NCI-H226 (cell line): ENCODE measurements at places on chromosomes 5 and 9.
A peak's percentile ranks its signal among the peaks of the same experiment; 100 is the strongest.

DNA sequence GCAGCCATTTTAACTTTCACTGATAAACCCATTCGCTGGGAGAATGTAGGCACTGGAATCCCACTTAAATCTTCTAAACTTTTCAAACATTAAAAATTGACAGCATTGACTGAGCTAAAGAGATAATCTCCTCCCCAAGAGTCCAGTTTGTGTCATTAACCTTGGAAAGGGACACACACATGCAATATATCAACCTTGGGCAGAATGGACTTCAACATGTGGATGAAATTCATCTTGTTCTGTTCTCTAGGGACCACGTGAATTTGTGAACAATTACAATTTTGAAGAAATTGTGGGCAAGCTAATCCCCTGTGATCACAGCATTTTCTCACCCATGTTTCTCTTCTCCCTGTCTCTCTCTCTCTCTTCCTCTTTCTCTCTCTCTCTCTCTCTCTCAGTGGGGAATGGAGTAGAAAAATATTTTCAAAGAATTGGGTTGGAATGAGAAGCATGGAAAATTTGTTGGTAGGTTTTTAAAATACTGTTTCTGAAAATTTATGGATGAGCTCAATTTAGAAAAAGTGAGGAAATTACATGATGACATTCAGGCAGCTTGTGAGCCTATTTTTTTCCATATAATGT is 553.7 kb downstream of the EBF1 start:
- no peak for DNase-seq

GRCh38 chr5:153157156-153157555 is 333.3 kb upstream of the GRIA1 start:
- no peak for DNase-seq

DNA sequence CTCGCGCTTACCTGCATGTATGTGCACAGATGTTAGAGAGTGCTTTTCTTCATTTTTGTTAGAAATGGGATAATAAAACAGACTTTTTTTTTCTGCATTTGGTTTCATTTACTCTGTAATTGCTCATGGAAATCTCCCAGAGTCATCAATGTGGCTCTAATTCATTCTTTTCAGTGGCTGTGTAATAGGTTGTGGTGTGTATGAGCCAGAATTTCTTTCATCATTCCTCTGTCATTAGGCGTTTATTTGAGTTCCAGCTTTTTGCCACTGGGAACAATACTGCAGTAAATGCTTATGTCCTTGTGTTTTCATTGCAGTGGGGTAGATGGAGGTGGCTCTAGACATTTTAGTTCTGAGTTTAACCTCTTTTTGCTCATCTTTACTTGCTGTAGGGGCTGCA is 118.9 kb downstream of the NXNL2 start:
- no peak for DNase-seq

- DNase-seq = peak; percentile 62
Measured at GRCh38 chr5:95148453-95148852, 136.4 kb downstream of the MCTP1 start.

- DNase-seq = no peak
Measured at GRCh38 chr5:151018846-151019245, 1.5 kb upstream of the GPX3 start.

DNA sequence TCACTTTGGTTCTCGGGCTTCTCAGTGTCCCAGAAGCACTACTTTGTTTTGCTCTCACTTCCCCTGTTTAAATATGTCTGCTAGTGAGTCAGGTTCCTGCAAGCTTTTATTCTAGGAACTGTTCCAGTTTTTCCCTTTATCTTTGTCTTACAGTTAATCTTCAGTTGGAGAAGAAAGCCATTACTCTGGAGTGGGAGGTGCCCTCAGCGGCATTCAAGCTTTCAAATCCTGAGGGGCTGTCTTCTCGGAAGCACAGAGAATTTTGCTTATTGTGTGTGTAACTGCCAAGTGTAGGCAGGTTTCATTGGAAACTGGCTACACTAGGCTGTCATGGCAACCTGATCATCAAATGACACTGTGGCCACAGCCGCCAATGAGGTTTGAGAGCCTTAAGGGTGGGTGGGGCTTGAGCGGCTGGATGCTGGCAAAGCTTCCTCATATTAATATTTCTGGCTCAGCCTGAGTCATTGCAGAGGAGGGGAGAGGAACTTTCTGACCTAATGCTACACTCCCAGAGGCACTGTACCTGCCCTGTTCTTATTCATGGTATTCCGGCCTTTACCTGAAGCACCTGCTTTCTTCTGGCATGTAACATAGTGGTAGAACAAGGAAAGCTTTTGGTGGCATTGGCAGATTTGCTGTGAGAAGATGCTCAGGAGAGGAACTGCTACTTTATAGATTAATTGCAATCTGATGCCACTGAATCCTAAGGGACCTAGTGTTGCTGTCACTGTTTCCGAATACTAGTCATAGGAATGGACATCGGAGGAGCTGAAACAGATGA is 26.3 kb downstream of the SLC25A25 start:
- peak; percentile 96 for DNase-seq

GRCh38 chr9:131773911-131774379 is 34.1 kb upstream of the RAPGEF1 start:
- DNase-seq = peak; percentile 33

GRCh38 chr9:91655215-91655614 is 231.6 kb upstream of the NFIL3 start:
- DNase-seq = no peak

DNA sequence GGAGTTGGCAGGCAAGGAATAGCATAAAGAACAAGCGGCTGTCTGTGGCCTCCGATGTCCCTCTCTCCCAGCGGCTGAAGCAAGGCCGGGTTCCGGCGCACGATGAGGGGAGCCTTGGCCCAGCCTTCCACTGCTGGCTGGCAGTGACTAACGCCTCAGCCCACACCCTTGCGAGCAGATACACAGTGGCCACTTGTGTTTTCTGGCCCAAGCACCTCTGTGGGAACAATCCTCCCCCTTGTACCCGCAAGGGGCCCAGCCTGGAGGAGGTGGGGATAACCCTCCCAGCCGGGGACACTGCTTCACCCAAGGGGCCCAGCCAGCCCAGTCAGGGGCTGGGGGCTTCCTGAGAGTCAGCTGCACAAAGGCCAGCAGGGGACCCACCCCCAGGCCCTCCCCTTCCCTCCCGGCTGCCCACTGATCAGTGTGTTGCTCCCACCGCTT is 23.2 kb downstream of the STK10 start:
- DNase-seq = no peak

GRCh38 chr5:82387001-82387818 is 109.1 kb upstream of the RPS23 start:
- no peak for DNase-seq

DNA sequence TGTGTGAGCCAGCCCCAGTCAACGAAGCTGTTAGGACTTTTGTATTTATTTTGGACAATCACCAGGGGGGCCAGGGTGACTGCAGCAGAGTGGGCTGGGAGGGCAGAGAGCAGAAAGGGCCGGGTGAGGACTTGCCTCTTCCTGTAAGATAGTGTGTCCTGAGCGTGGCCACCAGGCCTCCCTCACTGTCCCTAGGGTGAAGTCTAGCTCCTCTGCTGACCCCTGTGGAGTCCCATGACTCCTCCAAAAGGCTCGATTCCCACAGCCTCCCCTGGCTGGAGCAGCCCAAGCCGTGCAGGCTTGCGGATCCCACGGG is 147.8 kb downstream of the RXRA start:
- no peak for DNase-seq

- no peak for DNase-seq
Measured at GRCh38 chr5:82156874-82157273, 121.3 kb downstream of the RPS23 start.

GRCh38 chr5:63774939-63775338 is 187.3 kb downstream of the HTR1A start:
- DNase-seq = no peak

DNA sequence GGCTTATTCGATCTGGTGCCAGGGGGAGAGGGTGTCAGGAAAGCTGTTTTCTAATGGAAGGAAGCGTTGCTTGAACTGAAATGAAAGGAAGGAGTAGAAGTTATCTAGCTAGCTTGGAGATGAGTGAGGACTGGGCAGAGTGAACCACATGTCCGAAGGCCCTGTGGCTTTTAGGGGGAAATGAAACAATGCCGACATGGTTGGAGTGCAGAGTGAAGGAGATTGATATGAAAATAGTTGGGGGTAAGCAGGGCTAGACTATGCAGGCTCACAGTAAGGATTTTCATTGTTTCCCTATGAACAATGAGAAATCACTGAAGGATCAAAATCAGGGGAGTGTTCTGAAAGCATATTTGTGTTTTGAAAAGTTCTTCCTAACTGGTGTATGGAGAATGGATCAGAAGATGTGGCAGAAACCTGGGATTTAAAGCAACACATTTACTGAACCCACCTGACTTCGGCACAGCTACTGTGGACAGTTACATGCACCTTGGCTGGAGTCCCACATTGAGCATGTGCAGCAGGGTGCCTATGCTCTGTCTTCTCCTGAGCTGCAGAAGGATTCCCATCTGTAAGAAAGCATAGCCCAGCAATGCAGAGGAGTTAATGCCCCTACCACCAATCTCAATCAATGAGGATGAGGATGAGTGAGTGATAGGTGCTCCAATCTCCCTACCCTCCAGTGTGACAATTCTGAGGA is 144.4 kb upstream of the TBCA start:
- DNase-seq = no peak

- DNase-seq = no peak
Measured at GRCh38 chr5:159426694-159427093, 96.4 kb upstream of the IL12B start.

DNA sequence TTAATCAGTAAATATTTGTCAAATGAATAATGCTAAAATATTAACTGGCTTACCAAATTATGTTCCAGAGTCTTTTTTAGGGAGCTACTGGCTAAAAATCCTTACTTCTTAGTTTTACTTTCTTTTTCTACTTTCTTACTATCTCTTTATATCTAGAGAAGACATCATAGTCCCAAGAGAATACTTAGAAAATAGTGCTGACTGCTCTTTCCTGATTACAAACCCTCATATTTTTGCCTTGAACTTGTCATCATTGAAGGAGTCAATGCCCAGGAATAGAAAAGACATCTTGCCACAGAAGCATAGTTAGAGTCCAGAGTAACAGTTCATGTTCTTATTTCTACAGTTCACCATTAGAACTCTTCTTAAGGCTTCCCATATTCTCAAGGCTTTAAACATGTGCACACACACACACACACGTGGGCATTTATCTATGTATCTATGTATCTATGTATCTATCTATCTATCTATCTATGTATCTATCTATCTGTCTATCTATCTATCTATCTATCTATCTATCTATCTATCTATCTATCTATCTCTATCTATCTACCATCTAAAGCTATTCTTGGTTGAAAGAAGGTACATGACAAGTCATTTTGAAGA is 654.3 kb downstream of the ANXA1 start:
- no peak for DNase-seq

GRCh38 chr5:27472000-27472763 is 433.8 kb upstream of the CDH9 start:
- DNase-seq = peak; percentile 55

DNA sequence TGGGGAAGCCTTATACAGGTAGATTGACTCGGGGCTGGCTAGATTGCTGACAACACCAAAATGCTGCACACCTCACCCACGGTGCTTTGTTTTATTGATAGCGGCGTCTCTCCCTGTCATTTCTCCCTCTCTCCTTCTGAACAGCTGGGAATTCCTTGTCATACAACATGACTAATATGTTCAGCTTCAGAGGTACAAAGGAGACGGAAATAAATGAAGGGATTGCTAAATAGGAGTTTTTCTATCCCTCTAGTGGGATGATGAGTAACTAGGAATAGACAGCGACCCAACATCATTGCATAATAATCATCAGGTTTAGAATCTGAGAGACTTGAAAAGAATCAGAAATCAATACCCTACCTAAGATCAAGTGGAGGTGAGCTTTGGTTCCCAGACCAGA is 337.7 kb upstream of the PANK3 start:
- no peak for DNase-seq

DNA sequence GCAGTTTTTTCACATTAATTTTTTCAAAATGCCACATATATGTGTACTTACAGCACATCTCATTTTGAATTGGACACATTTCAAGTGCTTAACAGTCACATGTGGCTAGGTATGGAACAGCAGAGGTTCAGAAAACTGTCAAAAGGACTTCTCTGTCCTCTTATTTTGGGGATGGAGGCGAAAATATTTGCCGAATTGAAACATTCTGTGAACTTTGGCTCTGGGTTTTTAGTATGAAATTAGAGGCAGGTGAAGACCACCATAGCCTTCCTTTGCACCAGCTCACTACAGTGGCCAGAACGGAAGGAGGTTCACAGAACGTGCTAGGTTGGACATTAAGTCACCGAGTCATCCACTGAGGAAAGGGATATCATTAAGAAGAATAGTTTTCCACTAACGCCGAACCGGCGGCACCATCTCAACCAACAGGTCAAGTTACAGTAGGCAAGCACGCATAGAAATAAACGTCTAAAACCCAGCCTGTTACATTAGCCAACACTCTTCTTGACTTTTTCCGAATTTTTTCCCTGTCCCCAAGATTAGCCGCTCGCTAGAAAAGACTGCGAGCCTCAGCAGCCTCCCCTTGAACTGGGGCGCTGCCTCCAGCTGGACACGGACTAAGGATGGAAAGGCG is 1.8 kb upstream of the TLE4 start:
- DNase-seq = no peak

- DNase-seq = no peak
Measured at GRCh38 chr5:97096846-97097245, 45.6 kb downstream of the LIX1 start.

GRCh38 chr5:126106029-126106428 is 317.2 kb upstream of the GRAMD2B start:
- peak; percentile 12 for DNase-seq

DNA sequence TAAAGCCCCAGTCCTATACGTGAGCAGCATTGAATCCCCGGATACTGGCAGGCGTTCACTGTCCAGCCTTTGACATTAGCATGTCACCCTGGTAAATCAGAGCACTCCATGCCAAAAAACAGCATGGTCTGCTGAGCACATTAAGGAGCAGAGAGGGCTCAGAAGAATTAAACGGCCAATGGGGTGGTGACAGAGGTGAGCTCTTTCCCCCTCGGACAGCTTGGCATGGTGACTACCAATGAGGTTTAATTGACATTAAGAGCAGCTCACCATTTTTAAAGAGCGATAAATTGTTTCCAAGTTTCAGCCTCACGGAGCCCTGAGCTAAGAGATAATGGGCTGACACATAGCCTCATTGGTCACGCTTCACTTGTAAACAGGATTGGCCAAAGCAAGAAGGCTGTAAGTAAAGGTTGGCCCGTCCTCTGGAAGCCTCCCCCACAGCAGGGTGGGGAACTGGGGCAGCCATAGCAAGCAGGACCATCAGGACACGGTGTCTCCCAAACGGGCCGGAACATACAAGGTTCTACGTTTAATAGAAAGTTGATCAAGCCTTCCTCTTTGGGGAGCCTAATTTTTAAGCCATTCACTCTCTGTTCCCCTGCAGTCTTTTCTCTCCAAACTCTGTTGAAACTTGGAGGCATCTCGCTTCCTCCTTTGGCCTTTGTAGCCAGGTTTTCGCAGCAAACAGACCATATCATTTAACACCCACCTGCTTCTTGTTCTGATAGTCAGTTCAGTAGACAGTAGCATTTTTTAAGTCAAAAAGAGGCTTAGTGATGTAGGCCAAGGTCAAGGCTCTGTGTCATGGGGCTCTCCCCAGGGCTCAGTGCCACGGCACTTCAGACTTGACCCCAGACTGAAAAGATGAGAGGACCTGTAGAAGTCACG is 25.9 kb downstream of the QRFP start:
- no peak for DNase-seq

- no peak for DNase-seq
Measured at GRCh38 chr9:13529321-13530104, 250.0 kb upstream of the MPDZ start.

- no peak for DNase-seq
Measured at GRCh38 chr9:115765060-115765459, 388.5 kb upstream of the PAPPA start.

GRCh38 chr5:42121401-42121800 is 196.3 kb downstream of the FBXO4 start:
- DNase-seq = no peak
